ENCODE measurements at places on chromosomes 3 and 15. TPM values are rescaled to one million over a fixed set of nuclear protein-coding genes. Genes with fewer than 3 reads are reported as not detected.

Gene ALDH1L1
- 0.25 TPM for total RNA-seq

Gene TNNC1
- total RNA-seq, result 0.49 TPM

Gene ALDH1A3
- 19.7 TPM for total RNA-seq

Gene THSD4
- total RNA-seq, result 51.3 TPM

Gene SLC28A2
- not detected for total RNA-seq

Gene GUCA1C
- 1.3 TPM for total RNA-seq

Gene SLC30A4
- total RNA-seq, result 6.7 TPM

Gene VEPH1
- total RNA-seq, result 14.8 TPM
